Activated CD8-positive, alpha-beta T cell treated with anti-CD3 and anti-CD28 coated beads for 36 hours (primary cell): ENCODE measurements at places on chromosomes 2 and 18. TPM values are rescaled to one million over a fixed set of nuclear protein-coding genes. Genes with fewer than 3 reads are reported as not detected.
A peak's percentile ranks its signal among the peaks of the same experiment; 100 is the strongest.

DNA sequence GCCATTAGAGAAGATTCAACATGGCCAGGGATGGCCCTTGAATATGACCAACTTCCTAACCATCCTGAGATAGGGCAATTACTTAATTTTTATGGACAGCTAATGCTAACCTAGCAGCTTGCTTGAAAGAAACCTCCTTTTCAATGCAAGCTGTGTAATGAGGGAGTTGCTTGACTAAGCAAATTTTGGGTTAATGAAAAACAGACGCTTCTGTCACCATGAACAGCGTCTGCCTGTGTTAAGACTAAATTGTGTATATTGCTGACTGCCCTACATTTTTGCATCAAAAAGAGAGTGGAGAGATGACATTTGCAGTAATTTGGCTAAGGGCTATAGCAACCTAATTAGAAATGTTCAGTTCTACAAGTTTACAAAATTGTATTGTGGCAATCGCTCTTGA is 319.2 kb upstream of the LRATD1 start:
- no peak overlapping the region for H3K4me3 ChIP-seq
- no peaks in the 10 kb centered on the region for H3K27me3 ChIP-seq
- no peaks in the 10 kb centered on the region for H3K4me1 ChIP-seq
- no peak overlapping the region for H3K27ac ChIP-seq
- DNase-seq = no peak

DNA sequence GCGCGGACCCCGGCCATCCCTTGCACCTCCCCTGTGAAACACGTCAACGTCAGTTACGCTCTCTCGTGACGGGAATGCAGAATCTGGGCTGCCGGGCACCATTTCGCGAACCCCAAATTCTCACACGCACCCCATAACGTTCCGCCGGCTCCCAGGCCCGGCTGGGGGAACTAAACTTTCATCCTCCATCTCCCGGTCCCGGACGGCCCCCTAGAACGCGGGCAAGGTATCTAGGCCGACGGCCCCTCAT is 544 bp downstream of the DNAJC27 start:
- DNase-seq = peak; percentile 53
- peaks cover 9% of the 10 kb centered on the region for H3K36me3 ChIP-seq
- H3K4me1 ChIP-seq = peaks cover 14% of the 10 kb centered on the region
- peak overlapping the region; percentile 100 for H3K27ac ChIP-seq
- no peaks in the 10 kb centered on the region for H3K27me3 ChIP-seq
- peak overlapping the region; percentile 98 for H3K4me3 ChIP-seq

The CHRNG gene
- not detected for total RNA-seq

The OTX1 gene
- total RNA-seq = not detected

DNA sequence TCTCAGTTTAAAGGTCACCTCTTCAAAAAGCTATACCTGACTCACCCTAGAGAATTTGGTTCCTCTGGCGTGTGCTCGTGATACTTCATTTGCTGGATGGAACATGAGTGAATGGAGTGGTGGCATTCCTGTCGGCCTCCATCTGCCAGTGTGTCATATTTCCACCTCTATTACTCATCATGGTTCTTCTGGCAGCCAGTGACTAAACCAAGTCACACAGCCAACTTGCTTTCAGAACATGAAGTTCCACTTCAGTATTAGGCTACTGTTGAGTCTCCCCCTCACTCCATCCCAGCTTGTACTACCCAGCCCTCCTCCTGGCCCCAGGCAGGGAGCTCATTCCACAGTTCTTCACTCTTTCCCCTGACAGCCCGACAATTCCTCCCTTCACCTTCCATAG is 169.8 kb downstream of the MREG start:
- DNase-seq = no peak
- H3K36me3 ChIP-seq = no peaks in the 10 kb centered on the region
- H3K27ac ChIP-seq = no peak overlapping the region

DNA sequence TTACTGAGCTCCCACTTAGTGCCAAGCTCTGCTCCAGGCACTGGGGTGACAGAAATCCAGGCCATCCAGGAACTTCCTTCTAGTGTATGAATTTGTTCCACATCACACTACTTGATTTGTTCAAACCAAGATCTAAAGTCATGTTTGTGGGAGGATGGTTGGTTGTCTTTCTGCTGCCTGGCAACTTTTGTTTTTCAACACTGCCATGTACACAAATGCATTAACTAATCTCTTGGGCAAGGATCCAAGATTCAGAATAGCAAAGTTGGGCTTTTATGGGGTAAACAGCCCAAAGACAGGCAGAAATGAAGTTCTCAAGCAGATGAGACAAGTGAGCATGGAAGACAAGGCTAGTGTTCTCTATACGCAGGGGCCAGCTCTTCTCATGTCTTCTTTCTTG is 53.4 kb upstream of the PROKR1 start:
- H3K4me1 ChIP-seq = peaks cover 4% of the 10 kb centered on the region
- no peaks in the 10 kb centered on the region for H3K36me3 ChIP-seq
- no peak overlapping the region for H3K27ac ChIP-seq
- H3K4me3 ChIP-seq = no peak overlapping the region
- no peaks in the 10 kb centered on the region for H3K27me3 ChIP-seq

The GATA6 gene
- not detected for total RNA-seq
